ENCODE measurements at places on chromosomes 4 and X.

- DNase-seq = peak; percentile 11
Observed at GRCh38 chr4:119728692-119729593, 100.3 kb upstream of the PDE5A start.

- DNase-seq = no peak
Observed at GRCh38 chrX:69285401-69285877, 120.2 kb upstream of the PJA1 start.

GRCh38 chr4:25401066-25401465 lies 24.0 kb downstream of the ANAPC4 start:
- no peak for DNase-seq

GRCh38 chr4:10582059-10582686 lies 102.4 kb downstream of the CLNK start:
- peak; percentile 19 for DNase-seq

DNA sequence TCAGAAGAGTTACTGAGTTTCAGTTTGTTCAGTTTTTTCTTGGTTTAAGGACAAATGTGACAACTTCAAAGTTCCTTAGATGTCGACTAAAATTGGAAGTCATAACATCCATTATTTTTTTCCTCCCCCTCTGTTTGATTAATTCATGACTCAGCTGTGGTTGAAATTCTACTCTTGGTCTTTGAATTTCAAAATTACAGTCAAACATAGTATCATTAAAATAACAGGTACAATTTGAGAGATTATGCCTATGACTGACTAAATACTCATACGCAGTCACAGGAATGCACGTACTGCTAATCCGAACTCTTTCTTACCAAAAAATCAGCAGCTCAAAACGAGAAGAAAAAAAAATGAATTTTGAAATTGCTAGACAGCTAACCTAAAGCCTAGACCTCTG lies 1434.8 kb downstream of the RAPGEF2 start:
- no peak for DNase-seq

DNA sequence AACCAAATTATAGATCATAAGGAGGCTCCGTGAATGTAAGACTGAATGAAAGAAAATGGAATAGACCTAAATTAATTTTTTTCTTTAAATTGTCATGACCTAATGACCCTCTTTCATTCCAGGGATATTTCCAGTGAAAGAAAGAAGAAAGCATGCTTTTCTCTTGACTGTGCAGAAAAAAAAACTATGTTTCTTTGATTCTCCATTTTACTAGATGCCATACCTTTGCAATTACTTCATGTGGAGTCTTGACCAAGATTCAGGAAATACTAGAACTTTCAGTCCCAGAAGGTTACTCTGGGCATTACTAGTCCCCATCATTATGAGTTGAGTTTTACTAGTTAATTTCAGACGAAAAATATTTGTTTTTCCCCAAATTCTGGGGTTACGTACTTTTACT lies 6.4 kb upstream of the COMMD8 start:
- DNase-seq = no peak

Data from MG63 (cell line).